ENCODE measurements at places on chromosomes 13 and 19. TPM values are rescaled to one million over a fixed set of nuclear protein-coding genes. Genes with fewer than 3 reads are reported as not detected.

ZNF681 gene
- 0.43 TPM for total RNA-seq

SRRM5 gene
- total RNA-seq: 0.03 TPM

BTBD2 gene
- total RNA-seq: 142 TPM

LAIR1 gene
- not detected for total RNA-seq

GAPDHS gene
- not detected for total RNA-seq

B3GLCT gene
- total RNA-seq: 9.9 TPM

NOVA2 gene
- total RNA-seq: 0.20 TPM

PROZ gene
- not detected for total RNA-seq

TPM4 gene
- total RNA-seq: 1,104 TPM

RPL13A gene
- 1,440 TPM for total RNA-seq

CGB3 gene
- total RNA-seq: not detected

DCLK1 gene
- 1.7 TPM for total RNA-seq

PRODH2 gene
- total RNA-seq: not detected

PPAN gene
- 50.3 TPM for total RNA-seq

ANGPTL8 gene
- total RNA-seq: not detected

REEP6 gene
- 2.1 TPM for total RNA-seq

MUC16 gene
- not detected for total RNA-seq

ZNF730 gene
- 0.26 TPM for total RNA-seq

C13orf42 gene
- not detected for total RNA-seq

HTR2A gene
- total RNA-seq: 2.5 TPM

FXYD1 gene
- 4.2 TPM for total RNA-seq

UQCR11 gene
- 51.2 TPM for total RNA-seq

CYP4F11 gene
- total RNA-seq: 0.33 TPM

CEACAM7 gene
- not detected for total RNA-seq

DAND5 gene
- total RNA-seq: 0.13 TPM

ZNF790 gene
- 8.1 TPM for total RNA-seq

ZNF132 gene
- 11.7 TPM for total RNA-seq

ATP1A3 gene
- total RNA-seq: 0.13 TPM

CASP14 gene
- total RNA-seq: not detected

APLP1 gene
- total RNA-seq: 28.9 TPM

FREM2 gene
- total RNA-seq: under 0.01 TPM

IQCN gene
- 0.33 TPM for total RNA-seq

PABPC3 gene
- total RNA-seq: 0.10 TPM

SLC25A41 gene
- total RNA-seq: 0.07 TPM

ODAD3 gene
- 0.26 TPM for total RNA-seq

MEGF8 gene
- total RNA-seq: 72.2 TPM

NBEA gene
- total RNA-seq: 11.4 TPM

TEX101 gene
- not detected for total RNA-seq

ATP13A1 gene
- 67.5 TPM for total RNA-seq

LSM4 gene
- total RNA-seq: 85.4 TPM

ICAM1 gene
- 5.9 TPM for total RNA-seq

FGF22 gene
- not detected for total RNA-seq

SIGLEC10 gene
- not detected for total RNA-seq

NRTN gene
- 0.07 TPM for total RNA-seq

SYT3 gene
- total RNA-seq: 0.20 TPM

AKAP11 gene
- total RNA-seq: 42.9 TPM

NEK5 gene
- 0.26 TPM for total RNA-seq

TINCR gene
- total RNA-seq: 0.66 TPM
